Fibroblast of skin of back (primary cell): ENCODE measurements at places on chromosomes 12 and 14.

- peak; percentile 53 for DNase-seq
These were observed 7.4 kb downstream of the LRP1 start for GRCh38 chr12:57135527-57136326.

- DNase-seq: no peak
These were observed 40.6 kb upstream of the RBM19 start for GRCh38 chr12:114006482-114007425.

DNA sequence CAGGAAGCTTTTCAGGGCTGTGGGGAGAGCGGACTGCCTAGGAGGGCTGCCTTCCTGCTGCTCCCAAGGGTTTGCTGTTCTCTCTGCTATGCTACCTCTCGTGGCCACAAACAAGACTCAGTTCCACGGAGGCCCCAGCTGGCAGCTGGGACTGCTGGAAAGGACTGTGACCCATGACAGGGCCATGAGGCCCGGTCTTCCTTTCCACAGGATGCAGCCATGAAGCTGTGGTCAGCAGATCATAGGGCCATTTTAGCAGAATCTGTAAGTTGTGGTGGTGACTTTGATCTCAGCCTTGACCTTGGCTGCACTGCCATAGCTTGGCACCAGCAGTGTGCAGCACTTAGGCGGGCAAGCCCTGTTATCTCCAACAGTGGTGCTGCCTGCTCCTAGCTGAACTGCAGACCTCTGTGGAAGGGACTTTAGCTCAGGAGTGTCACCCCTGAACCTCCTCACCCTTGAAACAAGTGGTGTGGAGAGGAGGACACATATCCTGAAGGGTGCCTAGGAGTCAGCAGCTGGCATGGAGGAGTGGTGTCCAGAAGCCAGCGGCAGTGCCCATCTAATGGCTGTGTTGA lies 12.3 kb downstream of the KRT80 start:
- DNase-seq: no peak

- DNase-seq: no peak
These were observed 87.4 kb upstream of the SLC38A2 start for GRCh38 chr12:46459861-46460545.

DNA sequence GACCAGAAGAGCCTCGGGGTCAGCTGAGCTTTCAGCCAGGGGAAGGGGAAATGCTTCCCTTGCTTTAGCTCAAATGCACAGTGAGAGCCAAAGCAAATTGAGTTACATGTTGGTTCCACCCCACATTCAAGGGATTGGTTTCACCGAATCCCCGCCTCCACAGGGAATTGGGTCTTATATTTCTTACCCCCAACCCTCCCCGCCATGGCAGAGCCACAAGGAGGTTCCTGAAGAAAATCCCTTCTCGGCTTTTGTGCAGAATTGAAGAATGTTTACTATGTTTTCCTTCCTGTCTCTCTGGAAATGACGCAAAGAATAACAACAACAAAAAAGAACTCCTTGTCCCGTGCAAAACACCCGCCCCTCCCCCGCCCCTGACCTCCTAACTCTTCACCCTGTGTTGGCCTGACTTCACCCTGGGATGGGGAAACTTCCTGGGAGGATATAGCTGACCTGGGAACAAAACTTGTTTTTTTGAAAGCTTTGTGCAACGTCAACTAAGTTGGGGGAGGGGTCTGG lies 21.9 kb upstream of the CIPC start:
- DNase-seq: no peak
